ENCODE measurements at places on chromosomes 5 and 9.
A peak's percentile ranks its signal among the peaks of the same experiment; 100 is the strongest.

- DNase-seq: no peak
Measured at GRCh38 chr9:3480353-3480655, 45.5 kb downstream of the RFX3 start.

DNA sequence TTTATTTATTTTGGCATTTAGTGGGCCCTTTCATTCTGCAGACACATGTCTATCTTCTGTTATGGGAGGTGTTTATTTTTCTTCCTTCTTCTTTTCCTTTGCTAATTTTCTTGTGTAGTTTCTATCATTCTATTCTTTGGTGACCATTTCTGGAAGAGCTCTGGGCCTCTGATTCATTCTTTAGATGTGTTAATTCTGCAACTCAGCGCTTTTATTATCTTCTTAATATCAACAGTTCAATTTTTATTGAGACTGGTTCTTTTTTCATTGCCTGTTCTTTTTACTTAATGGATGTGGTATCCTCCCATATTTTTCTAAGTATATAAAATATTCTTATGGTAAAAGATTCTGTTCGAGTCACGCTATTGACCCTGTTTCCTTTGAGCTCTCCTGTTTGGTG, 112.0 kb downstream of the HSPA4 start:
- no peak for DNase-seq

DNA sequence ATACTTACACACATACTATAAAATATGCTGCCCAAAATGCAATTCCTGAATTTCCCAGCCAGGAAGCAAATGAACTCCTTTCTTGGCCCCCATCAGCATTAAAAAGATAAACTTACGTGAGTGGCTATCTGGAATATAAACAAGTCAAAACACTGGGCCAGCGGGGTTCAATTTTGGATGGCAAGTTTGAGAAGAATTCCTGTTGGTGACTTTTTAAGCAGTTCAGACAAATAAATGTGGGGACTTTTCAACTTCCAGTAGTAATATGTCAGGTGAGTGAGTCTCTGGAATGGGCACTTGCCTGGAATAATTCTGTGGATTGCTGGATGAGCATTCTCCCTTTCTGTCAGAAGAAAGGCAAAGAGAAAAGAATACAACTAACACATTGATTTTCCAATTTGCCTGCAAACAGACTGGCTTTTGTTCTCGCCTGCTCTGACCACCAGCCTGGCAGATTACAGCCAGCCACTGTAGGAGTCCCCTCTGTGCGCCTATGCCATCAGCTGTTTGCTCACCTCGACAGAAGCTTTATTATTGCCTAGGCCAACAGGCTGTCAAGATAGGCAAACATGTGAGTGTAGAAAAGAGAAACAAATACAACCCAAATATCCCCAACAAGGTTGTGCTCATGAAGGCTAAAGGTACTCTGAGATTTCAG, 78.6 kb downstream of the MRPS27 start:
- DNase-seq: no peak

DNA sequence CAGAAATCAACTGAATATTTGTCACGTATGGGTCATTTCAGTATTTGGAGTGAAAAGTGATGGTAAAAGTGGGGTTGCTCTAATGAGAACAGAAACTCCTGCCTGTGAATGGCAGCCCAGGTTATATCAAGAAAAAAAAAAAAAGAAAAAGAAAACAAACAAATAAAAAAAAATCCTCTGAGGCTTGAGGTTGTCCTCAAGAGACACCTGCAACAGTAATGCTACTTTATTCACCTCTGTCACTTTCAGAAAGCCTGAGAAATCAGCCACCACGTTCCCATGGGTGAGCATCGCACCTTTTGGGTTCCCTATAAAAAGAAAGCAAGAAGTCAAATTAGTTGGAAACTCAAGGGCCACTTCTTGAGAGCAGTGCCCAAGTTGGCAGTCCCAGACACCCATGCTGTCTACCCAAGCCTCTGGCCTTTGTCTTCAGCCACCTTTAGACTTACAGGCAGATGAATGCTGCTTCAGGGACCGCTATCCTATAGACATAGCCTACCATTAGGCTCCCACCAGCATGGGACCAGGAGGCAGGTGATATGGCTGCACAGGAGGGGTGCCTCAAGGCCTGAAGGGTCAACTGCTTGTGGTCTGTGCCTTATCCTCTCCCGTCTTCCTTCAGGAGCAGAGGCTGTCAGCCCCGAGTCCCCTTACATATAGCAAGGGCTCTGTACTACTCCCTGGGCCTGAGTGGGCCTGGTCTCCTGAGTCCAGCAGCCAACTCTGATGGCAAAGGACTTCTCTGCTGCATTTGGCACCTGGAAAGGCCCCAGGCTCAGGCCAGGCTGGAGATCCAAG, 31.1 kb upstream of the MEIKIN start:
- DNase-seq: no peak

GRCh38 chr5:92917044-92917443, 664.0 kb downstream of the NR2F1-AS1 start:
- DNase-seq: no peak

GRCh38 chr5:145942201-145942600, 5.8 kb downstream of the SH3RF2 start:
- no peak for DNase-seq

GRCh38 chr5:59519338-59519737, 374.2 kb downstream of the PDE4D start:
- DNase-seq: no peak

GRCh38 chr9:82489201-82489821, 500.7 kb downstream of the SPATA31D1 start:
- DNase-seq: peak; percentile 45

DNA sequence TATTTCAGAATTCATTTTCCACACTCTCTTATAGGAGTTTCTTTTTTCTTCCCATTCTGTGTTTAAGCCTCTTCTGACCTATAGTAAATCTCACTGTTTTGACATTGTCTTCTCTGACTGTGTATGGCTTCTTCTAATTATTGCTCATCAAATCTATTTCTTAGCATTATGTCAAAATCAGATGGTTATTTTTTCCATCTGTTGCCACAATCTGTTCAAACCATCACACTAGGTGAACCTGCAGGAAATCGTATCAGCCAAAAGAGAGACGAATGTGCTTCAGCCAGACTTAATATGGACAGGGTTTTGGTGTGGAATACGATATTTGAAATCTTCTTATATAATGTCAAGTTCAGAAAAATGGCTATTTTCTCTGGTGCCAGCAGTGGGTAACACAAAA, 15.9 kb upstream of the SEMA4D start:
- DNase-seq: no peak

- DNase-seq: no peak
Measured at GRCh38 chr9:127801955-127802575, 617 bp upstream of the FPGS start.

DNA sequence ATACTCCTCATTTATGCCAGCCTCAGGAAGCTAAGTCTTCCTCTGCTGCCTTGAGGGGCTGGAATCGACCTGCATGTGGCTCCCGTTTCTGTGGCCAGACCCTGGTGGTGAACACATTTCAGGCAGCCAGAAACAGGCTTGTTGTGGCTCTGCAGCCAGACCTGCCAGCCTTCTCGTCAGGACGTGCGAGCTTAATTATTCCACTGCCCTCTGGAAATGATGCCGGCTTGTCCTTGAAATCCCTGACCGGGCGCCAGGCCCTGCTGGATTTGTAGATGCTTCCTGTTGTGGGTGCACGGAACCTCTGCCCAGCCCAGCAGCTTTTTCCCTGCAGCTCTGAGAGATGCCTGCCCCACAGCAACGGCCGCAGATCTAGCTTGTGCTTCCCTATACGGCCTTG, 41.6 kb downstream of the PDZD2 start:
- no peak for DNase-seq

DNA sequence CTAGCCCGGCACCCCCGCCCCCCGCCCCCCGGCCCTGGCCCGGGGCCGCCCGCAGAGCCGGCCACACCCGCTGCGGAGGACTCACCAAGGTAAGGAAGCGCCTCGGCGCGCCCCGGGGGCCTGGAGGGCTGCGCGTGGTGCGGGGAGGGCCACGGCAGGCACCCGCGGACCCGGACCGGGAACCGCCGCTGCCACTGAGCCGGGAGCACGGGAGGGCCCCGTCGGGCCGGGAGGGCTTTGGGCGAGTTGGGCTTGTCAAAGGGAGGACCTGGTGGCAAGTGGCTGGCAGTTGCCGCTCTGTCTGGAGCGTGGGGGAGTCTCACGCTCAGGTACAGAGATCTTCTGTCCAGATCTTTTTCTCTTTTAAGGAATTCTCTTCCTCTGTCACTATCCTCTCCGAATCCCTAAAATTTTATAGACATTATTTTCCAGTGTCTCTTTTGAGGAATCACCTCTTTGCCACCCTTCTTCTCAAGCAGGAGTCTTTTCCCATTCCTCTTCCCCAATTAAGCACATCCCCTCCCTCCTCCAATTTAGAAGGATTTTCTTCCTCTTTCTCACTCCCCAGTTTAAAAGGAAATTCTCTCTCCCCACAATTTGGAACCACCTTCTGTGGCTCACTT, 11.3 kb upstream of the LHX2 start:
- peak; percentile 8 for DNase-seq

DNA sequence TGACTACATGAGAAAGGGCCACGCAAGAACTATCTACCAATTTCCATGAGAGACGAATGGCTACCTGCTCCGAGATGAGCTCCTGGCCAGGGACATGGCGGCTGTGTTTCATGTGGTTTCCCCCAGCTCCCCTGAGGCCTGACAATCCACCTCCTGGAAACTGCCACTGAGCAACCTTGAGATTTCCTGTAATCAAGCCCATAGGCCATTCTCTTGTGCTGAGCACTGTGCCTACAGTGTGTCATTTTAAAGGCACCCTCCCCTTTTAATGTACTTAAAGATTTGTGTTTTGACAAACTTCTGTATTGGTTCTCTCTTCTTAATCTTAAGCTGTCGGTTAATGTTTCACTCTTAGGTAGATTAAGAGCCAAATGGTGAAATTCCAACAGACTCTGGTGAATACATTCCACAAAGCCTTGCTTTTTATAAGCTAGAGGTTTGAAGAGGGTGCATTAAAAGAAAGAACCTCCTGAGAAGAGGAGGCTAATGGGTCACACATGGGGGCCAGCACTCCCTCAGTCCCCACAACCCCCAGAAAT, 72.3 kb downstream of the SECISBP2 start:
- no peak for DNase-seq

DNA sequence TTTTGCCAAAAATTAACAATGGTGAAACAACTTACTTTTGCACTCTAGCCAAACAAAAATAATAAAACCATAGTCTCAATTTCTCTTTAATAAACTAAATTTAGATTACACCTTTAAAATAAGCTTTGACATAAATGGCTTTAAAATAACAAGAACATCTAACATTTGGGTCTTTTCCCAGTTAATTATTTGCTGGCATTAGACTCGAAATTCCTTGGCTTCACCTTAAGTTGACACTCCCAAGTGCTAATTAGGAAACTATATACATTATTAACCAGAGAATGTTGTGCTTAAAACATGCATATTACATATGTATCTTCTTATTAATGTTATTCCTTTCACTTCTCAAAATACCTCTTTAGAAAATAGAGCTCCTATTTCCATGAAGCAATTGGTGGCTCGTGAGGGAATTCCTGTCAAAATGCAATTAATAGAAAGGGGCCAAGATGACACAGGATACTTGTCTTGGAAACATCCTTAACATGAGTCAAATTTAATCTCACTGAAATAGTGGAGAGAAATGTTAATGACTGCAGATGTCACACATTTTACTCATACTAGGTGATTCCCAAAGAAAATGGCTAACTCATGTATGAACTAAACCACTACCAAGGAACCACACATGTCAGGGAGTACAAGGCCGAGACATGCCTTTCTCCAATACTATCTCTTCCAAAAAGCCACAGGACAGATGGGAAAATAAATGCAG, 932.9 kb upstream of the DMAC1 start:
- DNase-seq: peak; percentile 18

DNA sequence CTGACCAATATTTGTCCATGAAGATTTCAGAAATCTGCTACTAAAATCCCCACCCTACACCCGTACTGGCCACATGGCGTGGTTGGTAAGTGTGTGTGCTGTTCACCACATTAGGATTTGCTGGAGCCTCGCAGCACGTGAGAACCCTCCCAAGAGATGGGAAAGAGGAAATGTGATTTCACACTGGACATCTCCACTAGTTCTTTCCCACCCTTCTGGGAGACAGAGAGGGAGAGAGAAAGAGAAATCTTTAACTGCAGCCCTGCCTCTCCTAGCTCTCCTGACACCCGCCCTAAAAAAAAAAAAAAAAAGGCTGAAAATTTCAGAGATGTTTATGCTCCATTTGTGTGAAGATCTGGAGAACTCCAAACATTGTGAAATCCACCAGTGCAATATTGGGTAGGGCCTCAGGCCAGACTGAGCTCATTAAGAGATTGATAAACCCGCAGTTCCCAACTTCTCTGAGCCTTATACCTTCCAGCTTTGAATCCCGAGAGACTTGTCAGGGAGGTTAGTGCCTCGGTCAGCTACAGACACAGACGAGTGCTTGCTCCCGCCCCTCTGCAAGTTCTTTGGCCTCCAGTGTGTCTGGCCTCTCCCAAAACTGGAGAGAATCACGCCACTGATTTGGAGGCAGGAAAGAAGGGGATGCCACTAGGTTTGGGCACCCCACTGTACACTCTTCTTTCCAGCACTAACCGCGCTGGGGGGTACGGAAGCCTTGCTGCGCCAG, 1.9 kb downstream of the SPRY4 start:
- no peak for DNase-seq

- peak; percentile 90 for DNase-seq
Measured at GRCh38 chr9:128249908-128250838, 25.6 kb downstream of the GOLGA2 start.

- no peak for DNase-seq
Measured at GRCh38 chr5:11302663-11303062, 541.6 kb upstream of the DAP start.

- no peak for DNase-seq
Measured at GRCh38 chr5:78562714-78563330, 85.8 kb downstream of the LHFPL2 start.

DNA sequence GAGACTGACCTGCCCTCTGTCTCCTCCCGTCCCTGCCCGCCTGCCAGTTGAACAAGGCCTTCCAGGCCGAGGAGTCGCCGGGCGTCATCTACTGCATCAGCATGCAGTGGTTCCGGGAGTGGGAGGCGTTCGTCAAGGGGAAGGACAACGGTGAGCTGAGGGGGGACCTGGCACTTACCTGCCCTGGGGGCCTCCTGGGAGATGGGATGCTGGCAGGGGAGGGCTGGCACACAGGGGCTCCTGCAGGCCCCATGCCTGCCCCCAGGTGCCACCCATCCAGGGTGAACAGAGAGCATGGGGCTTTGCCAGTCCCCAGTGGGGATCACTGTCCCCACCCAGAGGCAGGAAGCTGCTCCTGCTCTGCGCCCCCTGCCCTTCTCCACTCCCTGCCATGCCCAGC, 43.0 kb downstream of the USP20 start:
- no peak for DNase-seq

DNA sequence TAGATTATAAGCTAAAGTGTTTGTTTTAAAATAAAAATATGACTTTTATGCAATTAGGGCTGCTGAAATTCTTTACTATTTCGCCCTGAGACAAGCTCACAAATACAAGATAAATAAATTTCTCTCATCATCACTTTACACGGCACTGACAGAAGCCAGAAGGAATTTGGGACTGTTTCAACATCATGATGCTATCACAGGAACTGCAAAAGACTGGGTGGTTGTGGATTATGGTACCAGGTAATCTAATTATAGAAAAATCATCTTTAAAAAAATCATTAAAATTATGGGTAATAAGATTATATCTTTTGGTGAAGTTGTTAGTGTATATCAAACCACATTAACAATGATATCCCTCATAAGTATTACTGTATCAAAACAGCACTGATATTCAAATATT, 95.0 kb downstream of the MAN2A1 start:
- DNase-seq: no peak

- DNase-seq: no peak
Measured at GRCh38 chr5:140293091-140293848, 9.6 kb downstream of the PFDN1 start.
